ENCODE measurements at places on chromosomes 7 and 10. TPM values are rescaled to one million over a fixed set of nuclear protein-coding genes. Genes with fewer than 3 reads are reported as not detected.

The ABCB1 gene
- total RNA-seq = 6.5 TPM

The ANKRD22 gene
- under 0.01 TPM for total RNA-seq

The PGAM2 gene
- total RNA-seq = 4.5 TPM

The GPNMB gene
- 3.7 TPM for total RNA-seq

The SPDYE6 gene
- total RNA-seq = not detected

The ITPRID1 gene
- total RNA-seq = 1.2 TPM

The IL6 gene
- total RNA-seq = not detected

The ADCYAP1R1 gene
- 34.2 TPM for total RNA-seq

The ICA1 gene
- 42.4 TPM for total RNA-seq

The C10orf105 gene
- not detected for total RNA-seq

The ACTR3C gene
- 5.3 TPM for total RNA-seq

The PPP1R17 gene
- 2.9 TPM for total RNA-seq

The PRKG1 gene
- total RNA-seq = 15.5 TPM

The ANKRD61 gene
- total RNA-seq = under 0.01 TPM

The CDK6 gene
- 10.2 TPM for total RNA-seq

The EFCAB10 gene
- 3.3 TPM for total RNA-seq

The TAS2R4 gene
- total RNA-seq = 2.0 TPM

The VAX1 gene
- total RNA-seq = 1.2 TPM

The NODAL gene
- total RNA-seq = 2.0 TPM

The TMEM130 gene
- 4.9 TPM for total RNA-seq

The CNPY1 gene
- under 0.01 TPM for total RNA-seq

The SFMBT2 gene
- 22.0 TPM for total RNA-seq

The LIPJ gene
- total RNA-seq = 3.7 TPM

The GBX1 gene
- total RNA-seq = 0.41 TPM

The CPA2 gene
- total RNA-seq = not detected

The LOXL4 gene
- not detected for total RNA-seq

The CYP2W1 gene
- total RNA-seq = not detected

The ANKRD1 gene
- total RNA-seq = not detected

The TMEM236 gene
- total RNA-seq = under 0.01 TPM

The PLEKHA1 gene
- 29.8 TPM for total RNA-seq

The CTBP2 gene
- 32.6 TPM for total RNA-seq

The ODAD2 gene
- 0.82 TPM for total RNA-seq

The JCAD gene
- 10.2 TPM for total RNA-seq

The FOXP2 gene
- total RNA-seq = 20.0 TPM

The NPC1L1 gene
- total RNA-seq = not detected

The ZWINT gene
- total RNA-seq = 5.7 TPM

The ZNF727 gene
- total RNA-seq = 2.4 TPM

All from frontal cortex (tissue), 4 donors.